ENCODE measurements at places on chromosomes 3 and 15.

DNA sequence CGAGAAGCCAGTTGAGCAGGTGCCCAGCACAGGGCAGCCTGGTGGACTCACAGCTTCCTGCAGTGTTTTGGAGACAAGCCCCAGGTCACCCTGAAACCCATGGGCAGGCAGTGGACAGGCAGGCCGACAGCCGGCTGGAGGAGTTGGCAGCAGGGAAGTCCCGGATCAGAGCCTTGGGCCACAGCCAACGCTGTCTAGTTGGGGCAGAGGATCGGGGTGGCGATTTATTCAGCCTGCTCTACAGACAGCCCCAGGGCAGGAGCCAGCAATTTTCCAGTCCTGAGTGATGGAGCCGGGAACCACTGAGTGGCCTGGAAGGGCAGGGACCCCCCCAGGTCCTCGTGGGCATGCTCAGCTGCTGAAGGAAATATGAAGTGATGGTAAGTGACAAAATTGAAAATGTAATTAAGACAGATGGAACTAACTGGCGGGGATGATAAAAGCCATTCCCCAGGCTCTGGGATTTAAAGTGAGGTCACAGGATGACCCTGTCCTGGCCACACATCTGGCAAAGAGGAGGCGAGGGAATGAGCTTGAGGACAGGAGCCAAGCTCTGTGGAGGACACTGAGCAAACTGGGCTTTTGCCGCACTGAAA is 34.4 kb upstream of the TBC1D21 start:
- peak; percentile 24 for DNase-seq

DNA sequence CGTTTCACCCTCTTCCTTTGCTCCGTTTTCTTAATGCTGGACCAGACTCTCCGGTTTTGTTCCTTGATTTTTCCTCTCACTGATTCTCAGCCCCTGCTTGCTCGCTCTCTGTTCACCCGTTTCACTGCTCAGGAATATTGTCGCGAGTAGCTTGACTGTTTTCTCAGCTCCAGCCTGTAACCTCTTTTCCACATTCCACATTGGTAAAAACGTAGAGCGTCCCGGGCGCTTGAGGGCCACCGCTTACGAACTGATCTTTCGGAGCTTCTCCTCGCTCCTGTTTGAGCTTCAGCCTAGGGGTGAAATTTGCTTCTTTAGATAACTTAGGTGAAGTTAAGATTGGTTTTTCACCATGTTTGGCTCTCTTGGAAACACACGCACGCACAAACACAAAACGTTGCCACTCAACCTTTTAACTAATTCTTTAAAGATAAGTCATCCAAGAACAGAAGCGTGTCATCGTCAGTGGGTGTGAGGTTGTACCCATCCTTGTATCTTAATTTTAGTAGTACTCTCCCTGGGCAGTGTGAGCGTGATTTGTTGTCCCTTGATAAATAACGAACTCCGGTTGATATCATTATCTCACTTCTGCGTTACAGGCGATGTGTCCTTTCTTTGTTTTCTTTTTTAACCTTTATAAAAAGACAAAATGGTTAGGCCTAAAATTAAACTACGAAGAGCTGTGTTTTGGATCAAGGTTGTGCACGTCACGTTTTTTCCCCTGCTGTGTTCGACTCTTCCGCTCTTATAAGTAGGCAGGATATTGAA is 1.0 kb downstream of the PAK2 start:
- peak; percentile 78 for DNase-seq

- DNase-seq, result no peak
Measured at GRCh38 chr15:89125088-89125826, 37.0 kb downstream of the ABHD2 start.

GRCh38 chr3:86257955-86258641 is 732.9 kb downstream of the VGLL3 start:
- no peak for DNase-seq

- DNase-seq, result no peak
Measured at GRCh38 chr15:95261546-95261945, 1030.2 kb downstream of the MCTP2 start.

- no peak for DNase-seq
Measured at GRCh38 chr3:4581498-4581897, 88.3 kb downstream of the ITPR1 start.

GRCh38 chr3:126354776-126355175 is 2.4 kb downstream of the KLF15 start:
- DNase-seq, result no peak

- DNase-seq, result no peak
Measured at GRCh38 chr3:191424881-191425280, 36.1 kb upstream of the PYDC2 start.

DNA sequence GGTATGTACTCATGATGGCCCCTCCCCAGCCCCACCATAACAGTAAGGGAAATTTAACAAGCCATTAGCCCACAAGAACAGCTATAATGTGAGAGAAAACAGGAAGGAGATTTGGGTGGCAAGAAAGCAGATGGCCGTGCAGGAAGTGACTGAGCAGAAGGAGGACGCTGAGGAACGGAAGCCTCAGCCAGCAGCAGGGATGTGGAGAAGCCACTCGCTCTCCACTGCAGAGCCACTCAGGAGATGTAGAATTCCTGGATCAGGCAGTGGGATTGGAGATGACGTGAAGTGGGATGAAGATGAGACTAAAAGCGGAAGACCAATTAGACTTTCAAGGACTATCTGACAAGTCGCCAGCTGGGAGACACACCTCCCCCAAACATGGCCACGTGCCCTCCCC is 31.2 kb downstream of the PRR23E start:
- DNase-seq, result no peak

DNA sequence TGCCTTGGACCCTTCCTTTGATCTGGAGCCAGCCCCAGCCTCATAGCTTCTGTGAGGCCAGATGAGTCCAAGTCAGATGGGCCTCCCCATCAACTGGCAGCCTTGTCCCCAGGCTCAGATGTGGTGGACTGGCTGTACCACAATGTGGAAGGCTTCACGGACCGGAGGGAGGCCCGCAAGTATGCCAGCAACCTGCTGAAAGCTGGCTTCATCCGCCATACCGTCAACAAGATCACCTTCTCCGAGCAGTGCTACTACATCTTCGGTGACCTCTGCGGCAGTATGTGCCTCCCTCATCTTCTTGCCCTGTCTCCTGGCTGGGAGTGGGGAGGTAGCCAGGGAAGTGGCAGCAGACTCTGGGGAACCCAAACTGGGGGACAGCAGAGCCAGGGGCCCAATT is 6.9 kb upstream of the AP2M1 start:
- DNase-seq, result no peak

DNA sequence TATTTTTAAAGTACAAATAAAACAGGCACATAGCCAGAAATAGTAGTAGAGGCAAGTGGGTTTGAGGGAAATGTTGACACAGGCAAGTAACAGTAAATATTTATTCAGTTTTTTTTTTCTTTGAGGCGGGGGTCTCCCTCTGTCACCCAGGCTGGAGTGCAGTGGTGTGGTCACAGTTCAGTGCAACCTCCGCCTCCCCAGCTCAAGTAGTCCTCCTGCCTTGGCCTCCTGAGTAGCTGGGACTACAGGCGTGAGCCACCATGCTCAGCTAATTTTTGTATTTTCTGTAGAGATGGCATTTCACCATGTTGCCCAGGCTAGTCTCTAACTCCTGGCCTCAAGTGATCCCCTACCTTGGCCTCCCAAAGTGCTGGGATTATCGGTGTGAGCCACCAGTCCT is 43.5 kb downstream of the PHLDB2 start:
- DNase-seq, result no peak

GRCh38 chr3:144270100-144270499 is 298.5 kb downstream of the DIPK2A start:
- no peak for DNase-seq

DNA sequence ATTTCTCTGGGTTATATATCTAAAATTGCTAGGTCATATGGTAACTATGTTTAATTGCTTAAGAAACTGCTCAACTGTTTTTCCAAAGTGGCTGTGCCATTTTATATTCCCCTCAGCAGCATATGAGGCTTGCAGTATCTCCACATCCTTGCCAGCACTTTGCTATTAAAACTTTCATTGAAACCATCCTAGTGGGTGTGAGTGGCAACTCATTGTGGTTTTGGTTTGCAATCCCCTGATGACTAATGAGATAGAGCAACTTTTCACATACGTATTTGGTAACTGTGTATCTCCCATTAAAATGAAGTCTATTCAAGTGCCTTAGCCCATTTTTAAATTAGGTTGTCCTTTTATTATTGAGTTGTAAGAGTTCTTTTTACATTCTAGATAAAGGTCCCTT is 17.3 kb downstream of the KPNA1 start:
- peak; percentile 96 for DNase-seq

- DNase-seq, result no peak
Measured at GRCh38 chr3:112087746-112088145, 1.6 kb downstream of the C3orf52 start.

DNA sequence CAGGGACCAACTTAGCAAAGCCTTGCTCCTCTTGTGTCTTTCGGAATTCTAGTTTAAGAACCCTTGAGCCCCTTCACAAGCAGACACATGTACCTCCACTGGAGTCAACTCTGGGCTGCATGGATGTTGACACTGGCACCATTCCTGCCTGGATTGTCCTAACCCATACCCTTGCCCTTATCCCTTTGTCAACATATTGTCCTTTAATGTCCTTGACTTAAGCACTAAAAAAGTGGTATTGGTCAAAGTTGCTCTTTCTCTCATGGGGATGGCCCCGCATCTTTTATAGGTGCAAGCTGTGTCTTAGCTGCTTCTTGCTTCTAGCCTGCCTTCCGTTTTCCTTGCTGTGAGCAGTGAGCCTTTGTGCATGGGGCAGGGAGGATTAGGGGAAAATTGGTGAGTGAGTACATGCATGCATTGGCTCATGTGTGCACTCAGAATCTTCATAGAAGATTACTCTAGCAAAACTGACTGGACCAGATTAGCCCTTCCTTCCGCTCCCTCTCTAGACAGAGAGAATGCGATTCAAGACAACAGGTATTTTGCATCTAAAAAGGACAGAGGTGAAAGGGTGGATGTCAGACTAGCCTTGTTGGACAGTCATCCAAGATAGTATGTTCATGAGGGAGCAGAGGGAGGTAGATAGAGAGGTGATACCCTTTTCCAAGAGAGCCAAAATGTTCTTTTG is 42.4 kb downstream of the TGFBR2 start:
- no peak for DNase-seq

DNA sequence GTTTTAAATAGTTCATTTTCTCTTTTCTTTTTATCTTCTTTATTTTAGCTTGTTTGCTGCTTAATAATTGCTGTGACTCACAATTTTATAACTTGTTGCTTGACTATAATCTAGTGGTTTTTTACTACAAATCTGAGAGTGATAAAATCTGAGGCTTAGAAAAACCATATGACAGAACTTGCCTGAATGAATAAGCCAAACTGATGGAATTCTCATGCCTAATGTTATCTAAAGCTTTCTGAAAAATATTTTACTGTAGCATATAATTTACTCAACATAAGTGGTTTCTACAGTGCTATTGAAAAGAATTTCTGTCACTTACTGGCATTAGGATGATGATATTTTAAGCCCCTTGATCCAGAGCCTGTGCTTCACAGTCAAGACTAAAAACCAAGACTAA is 175.1 kb downstream of the VGLL3 start:
- DNase-seq, result peak; percentile 38

- DNase-seq, result peak; percentile 62
Measured at GRCh38 chr3:36212251-36212650, 168.1 kb upstream of the STAC start.

GRCh38 chr3:184773283-184774186 is 38.4 kb upstream of the VPS8 start:
- DNase-seq, result no peak

DNA sequence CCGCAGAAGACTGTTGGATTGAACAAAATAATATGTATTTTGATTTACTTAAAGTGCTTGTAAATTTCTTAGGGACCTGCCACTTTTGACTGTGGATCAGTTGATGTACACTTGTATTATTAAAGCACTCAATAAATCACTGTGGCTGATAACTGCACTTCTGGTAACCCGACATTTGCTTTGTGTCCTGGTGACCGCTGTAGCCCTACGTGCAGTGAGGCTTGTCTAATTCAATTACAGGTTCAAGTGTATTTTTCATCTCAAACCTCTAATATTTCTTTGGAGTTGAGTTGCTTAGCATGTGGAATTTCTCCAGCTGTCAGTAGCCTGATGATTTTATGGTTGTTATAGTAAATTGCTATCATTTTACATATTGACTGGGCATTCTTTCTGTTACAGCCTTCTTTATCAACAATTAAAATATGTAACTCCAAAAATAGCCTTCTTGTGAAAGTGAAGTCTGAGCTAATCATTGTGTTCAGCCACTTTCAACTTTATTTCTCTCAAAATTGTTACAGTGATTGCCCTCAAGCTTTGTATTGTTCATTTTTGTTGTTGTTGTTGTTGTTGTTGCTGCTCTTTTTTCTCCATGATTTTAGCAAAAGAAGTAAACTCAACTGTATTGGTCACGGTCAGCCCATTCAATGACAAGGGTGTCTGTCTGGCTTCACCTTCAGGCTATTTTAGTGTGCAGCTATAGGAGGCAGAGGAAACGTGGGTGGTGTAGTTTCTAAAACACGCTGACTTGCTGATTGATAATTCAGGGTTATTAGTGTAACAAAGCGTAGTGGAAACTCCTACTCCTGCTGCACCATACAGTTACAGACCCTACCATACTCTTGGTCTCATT is 215.1 kb upstream of the UBE2E1 start:
- DNase-seq, result no peak

- DNase-seq, result no peak
Measured at GRCh38 chr3:119588112-119588511, 8.8 kb downstream of the ADPRH start.

DNA sequence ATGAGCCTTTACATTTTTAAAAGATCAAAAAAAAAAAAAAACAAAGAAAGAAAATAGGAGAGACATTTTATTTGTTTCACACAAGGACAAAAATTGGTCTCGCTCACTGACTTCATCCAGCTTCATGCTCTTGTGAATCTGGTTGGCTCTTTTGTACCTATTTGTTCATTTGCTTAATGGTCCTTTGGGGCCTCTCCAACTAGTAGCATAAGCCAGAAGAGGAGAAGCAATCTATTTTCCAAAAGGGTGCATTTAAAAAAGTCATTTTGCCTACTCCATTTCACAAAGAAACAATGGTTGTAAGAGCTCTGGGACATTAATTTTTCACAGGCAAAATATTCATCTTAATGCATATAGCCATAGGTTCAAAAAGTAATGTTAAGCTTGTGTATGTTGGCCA is 168.3 kb upstream of the ADAMTS9 start:
- no peak for DNase-seq

- no peak for DNase-seq
Measured at GRCh38 chr15:93070132-93070531, 18.9 kb downstream of the RGMA start.

DNA sequence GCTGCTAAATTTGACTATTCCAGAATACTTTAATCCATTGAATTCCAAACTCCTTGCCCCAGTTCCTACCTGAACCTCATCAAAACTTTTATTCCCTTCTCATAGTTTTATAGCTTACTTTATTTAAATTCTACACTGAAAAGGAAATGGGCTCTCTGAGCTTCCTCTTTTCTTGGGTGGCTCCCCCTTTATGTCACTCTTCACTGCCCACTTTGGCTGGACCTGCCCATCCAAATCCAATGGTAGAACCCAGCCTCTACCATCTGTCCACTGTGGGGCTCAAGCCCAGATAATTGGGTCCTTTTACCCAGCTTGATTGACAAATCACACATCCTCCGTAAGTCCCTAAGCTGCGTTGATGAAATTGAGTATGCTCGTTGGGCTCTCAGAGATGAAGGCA is 216.5 kb downstream of the BBX start:
- DNase-seq, result no peak
